ENCODE measurements at places on chromosomes 12 and 14. TPM values are rescaled to one million over a fixed set of nuclear protein-coding genes. Genes with fewer than 3 reads are reported as not detected.

GRCh38 chr14:24443053-24443665 is 583 bp upstream of the SDR39U1 start:
- H3K4me3 ChIP-seq = peak overlapping the region; percentile 50
- H3K36me3 ChIP-seq = peaks cover 30% of the 10 kb centered on the region
- peak overlapping the region; percentile 100 for H3K27ac ChIP-seq
- H3K27me3 ChIP-seq = no peaks in the 10 kb centered on the region
- no peak for DNase-seq

- H3K4me1 ChIP-seq = no peaks in the 10 kb centered on the region
- no peaks in the 10 kb centered on the region for H3K36me3 ChIP-seq
- peak; percentile 16 for DNase-seq
- H3K27ac ChIP-seq = no peak overlapping the region
These were observed 601.8 kb upstream of the ATXN7L3B start for GRCh38 chr12:73935817-73936216.

DNA sequence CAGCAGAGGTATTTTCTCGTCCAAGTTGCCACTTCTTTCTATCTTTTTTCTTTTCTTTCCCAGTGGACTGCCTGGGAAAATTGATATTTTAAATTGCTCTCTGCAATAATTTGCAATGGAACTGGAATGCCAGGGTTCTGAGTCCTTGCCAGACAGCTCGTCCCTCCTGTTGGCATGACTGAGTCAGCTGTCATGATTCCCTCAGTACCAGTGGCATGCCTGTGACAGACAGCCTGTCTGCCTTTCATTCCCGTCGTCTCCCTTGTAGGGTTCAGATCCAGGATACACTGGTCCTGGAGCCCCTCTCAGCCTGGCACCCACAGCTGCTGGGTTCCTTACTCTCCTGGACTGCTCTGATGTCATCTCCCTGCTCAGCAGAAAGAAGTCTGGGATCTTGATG is 84.8 kb downstream of the PTPN11 start:
- DNase-seq = no peak
- no peaks in the 10 kb centered on the region for H3K4me1 ChIP-seq
- H3K4me3 ChIP-seq = no peak overlapping the region
- H3K27me3 ChIP-seq = no peaks in the 10 kb centered on the region

DNA sequence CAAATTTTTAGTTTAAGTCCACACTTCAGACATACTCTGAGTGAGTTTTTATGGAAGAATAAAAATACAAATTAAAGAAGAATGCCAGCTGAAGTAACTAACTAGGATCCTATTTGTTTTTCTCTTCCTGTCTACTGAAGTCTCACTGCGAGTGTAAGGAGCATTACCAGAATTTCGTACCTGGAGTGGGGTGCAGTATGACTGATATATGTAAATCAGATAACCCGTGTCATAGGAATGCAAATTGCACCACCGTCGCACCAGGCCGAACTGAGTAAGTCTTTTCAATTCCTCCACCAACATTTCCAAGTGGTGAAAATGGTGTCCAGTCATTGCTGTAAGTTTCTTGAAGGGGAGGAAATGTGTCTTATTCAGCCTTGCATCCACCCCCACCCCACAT is 52.9 kb downstream of the STAB2 start:
- H3K27me3 ChIP-seq = no peaks in the 10 kb centered on the region
- H3K4me1 ChIP-seq = no peaks in the 10 kb centered on the region
- DNase-seq = no peak
- no peak overlapping the region for H3K27ac ChIP-seq

- no peak overlapping the region for H3K4me3 ChIP-seq
- DNase-seq = no peak
- H3K27ac ChIP-seq = no peak overlapping the region
- H3K27me3 ChIP-seq = no peaks in the 10 kb centered on the region
These were observed 29.1 kb upstream of the AEBP2 start for GRCh38 chr12:19410211-19410610.

- no peak overlapping the region for H3K27ac ChIP-seq
- H3K4me3 ChIP-seq = no peak overlapping the region
- no peaks in the 10 kb centered on the region for H3K27me3 ChIP-seq
- DNase-seq = no peak
- peaks cover 10% of the 10 kb centered on the region for H3K4me1 ChIP-seq
These were observed 434.6 kb upstream of the RGS6 start for GRCh38 chr14:71497645-71498086.

COPS7A gene
- 25.7 TPM for total RNA-seq

ANP32D gene
- total RNA-seq = not detected

RNASE3 gene
- total RNA-seq = not detected

CCDC175 gene
- not detected for total RNA-seq

GPRC5D gene
- total RNA-seq = not detected
